ENCODE measurements at places on chromosomes 3 and 15.

- no peaks in the 10 kb centered on the region for H3K27me3 ChIP-seq
- DNase-seq, result no peak
- H3K36me3 ChIP-seq, result no peaks in the 10 kb centered on the region
- H3K4me1 ChIP-seq, result peaks cover 38% of the 10 kb centered on the region
Observed at GRCh38 chr3:36814066-36814717, 49.8 kb upstream of the DCLK3 start.

DNA sequence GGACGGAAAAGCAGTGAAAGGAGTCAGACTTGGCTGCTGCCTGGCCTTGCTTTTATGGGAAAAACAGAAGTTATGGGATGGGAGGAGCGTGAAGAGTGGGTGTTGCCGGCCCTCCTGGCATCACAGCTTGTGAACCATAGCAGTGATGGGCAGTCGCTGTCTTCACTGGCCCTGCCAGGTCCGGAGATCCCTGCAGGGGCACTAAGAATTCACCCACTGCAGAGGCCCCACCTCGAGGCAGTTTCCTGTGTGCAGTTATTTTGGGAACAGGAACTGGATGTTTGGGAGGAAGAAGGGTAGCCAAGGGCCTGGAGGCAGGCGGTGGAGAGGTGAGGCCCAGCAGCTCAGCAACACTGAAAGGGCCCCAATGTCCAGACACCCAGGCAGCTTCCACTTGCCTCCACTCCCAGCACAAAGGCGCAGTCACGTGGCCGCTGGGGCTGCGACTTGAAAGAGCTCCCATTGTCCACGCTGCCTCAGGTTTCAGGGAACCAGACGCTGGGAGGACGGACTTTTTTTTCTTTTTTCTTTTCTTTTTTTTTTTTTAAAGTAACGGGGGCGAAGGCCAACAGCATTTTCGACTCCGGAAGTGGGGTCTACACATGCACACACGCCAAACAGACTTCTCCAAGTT lies 255.6 kb downstream of the ZNF621 start:
- H3K4me3 ChIP-seq, result no peak overlapping the region
- no peak for DNase-seq
- H3K4me1 ChIP-seq, result no peaks in the 10 kb centered on the region
- H3K27me3 ChIP-seq, result no peaks in the 10 kb centered on the region
- H3K36me3 ChIP-seq, result no peaks in the 10 kb centered on the region

- H3K4me3 ChIP-seq, result no peak overlapping the region
- no peak for DNase-seq
- no peaks in the 10 kb centered on the region for H3K36me3 ChIP-seq
- no peaks in the 10 kb centered on the region for H3K4me1 ChIP-seq
- peaks cover 4% of the 10 kb centered on the region for H3K27me3 ChIP-seq
Observed at GRCh38 chr3:188060840-188061544, 93.0 kb upstream of the LPP start.

DNA sequence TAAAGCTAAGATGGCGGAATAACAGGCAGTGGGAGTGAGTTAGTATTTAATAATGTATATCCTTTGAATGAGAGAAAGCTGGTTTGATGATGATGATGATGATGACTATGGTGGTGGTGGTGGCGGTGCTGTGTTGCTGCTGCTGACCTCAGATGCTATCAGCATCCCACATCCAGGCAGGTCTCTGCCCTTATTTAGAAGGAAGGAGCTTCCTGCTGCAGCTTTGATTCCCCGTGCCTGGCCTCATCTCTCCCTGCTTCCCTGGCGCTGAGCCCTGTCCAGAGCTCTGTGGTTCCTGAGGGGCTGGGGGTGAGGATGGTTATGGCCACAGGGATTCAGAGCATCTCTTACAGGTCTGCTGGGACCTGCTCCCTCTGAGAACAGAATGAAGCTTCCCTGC lies 73.1 kb downstream of the RAB11A start:
- no peaks in the 10 kb centered on the region for H3K4me1 ChIP-seq
- no peaks in the 10 kb centered on the region for H3K27me3 ChIP-seq
- DNase-seq, result no peak
- H3K4me3 ChIP-seq, result no peak overlapping the region
- H3K27ac ChIP-seq, result no peak overlapping the region
- H3K36me3 ChIP-seq, result no peaks in the 10 kb centered on the region

DNA sequence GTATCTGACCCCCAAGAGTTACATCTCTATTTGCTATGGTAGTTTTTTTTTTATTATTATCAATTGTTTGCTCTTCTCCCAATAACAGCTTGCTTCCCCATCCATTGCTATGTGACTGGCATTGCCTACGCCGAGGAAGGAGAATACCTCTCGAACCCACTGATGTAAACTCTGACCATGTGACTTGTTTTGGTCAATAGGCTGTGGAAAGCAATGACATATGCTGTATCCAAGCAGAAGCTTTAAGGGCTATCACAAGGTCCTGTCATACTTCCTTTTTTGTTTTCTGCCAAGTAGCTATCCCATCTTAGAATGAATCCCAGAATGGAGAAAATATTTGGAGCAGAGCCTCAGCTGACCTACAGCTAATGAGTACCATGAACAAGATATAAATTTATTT lies 111.0 kb upstream of the FRMD4B start:
- H3K27ac ChIP-seq, result no peak overlapping the region
- H3K36me3 ChIP-seq, result no peaks in the 10 kb centered on the region
- peaks cover 6% of the 10 kb centered on the region for H3K4me1 ChIP-seq

DNA sequence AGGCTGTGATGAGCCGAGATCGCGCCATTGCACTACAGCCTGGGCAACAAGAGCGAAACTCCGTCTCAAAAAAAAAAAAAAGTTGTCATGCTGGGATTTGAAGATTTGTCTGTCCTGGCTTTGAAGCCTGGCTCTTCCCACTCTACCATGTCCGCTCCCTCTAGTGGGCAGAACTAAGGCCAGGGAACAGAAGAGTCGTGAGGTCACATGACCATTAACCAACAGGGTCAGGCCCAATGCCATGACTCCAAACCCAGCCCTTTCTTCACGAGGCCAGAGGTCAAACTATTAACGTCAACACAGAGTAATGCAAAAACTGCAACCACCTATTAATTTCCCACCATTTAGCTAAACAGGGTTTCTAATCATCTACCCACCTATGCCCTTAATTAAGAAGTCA lies 212.1 kb downstream of the ADAMTS17 start:
- no peak for DNase-seq
- H3K4me3 ChIP-seq, result no peak overlapping the region
- H3K36me3 ChIP-seq, result no peaks in the 10 kb centered on the region
- H3K27me3 ChIP-seq, result no peaks in the 10 kb centered on the region
- no peaks in the 10 kb centered on the region for H3K4me1 ChIP-seq

GRCh38 chr3:26799679-26800317 lies 177.2 kb downstream of the LRRC3B start:
- no peaks in the 10 kb centered on the region for H3K36me3 ChIP-seq
- no peak overlapping the region for H3K27ac ChIP-seq
- H3K4me3 ChIP-seq, result no peak overlapping the region
- DNase-seq, result no peak
- H3K4me1 ChIP-seq, result no peaks in the 10 kb centered on the region

GRCh38 chr15:53875139-53875538 lies 103.1 kb upstream of the UNC13C start:
- H3K27ac ChIP-seq, result no peak overlapping the region
- no peaks in the 10 kb centered on the region for H3K27me3 ChIP-seq
- H3K36me3 ChIP-seq, result no peaks in the 10 kb centered on the region
- no peaks in the 10 kb centered on the region for H3K4me1 ChIP-seq
- no peak for DNase-seq
- H3K4me3 ChIP-seq, result no peak overlapping the region

DNA sequence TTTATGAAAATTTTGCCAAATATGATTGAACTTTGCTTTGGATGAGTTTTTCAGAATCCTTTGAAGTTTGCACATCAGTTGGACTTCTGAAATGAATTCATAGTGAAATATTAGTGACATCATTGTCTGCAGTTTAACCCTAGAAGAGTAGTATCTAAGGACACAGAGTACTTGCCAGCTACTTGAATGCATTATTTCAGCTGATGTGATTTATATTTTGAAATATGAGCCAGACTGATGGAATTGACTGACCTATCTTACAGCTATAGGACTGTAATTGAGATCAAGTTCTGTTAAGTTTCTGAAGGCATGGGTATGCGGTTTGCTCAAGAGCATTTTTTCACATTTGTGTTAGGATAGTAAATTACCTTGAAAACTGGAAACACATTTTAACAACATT lies 51.2 kb downstream of the LYSMD4 start:
- no peaks in the 10 kb centered on the region for H3K4me1 ChIP-seq
- DNase-seq, result no peak
- peaks cover 51% of the 10 kb centered on the region for H3K36me3 ChIP-seq
- H3K27ac ChIP-seq, result peak overlapping the region; percentile 66
- H3K4me3 ChIP-seq, result no peak overlapping the region

DNA sequence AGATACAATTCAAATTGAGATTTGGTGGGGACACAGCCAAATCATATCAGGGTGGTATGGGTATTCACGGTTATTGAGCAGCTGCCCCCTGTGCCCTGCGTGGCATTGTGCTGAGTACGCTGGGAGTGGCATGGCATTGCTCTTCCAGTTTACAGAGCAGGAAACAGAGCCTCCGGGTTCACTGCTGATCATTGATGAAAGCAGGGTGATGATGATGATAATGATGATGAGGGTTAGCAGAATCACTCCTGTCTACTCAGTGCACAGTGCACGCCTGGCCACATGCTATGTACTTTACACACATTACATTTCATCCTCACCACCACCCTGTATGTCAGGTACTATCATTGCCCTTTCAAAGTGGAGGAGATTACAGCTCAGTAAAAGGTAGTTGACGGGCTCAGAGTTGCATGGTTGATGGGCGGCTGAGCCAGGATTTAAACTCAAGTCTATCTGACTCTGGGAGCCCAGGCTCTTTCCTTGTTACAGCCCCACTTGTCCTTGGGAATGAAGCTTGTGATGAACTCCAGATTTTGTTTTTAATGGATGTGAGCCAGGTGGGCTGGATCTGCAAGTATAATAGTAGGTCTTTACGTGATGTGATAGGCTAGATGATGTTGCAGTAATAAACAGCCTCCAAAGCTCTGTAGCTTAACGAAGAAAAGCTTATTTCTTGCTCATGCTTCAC lies 87.6 kb upstream of the MYZAP start:
- peak overlapping the region; percentile 95 for H3K27ac ChIP-seq
- peak; percentile 40 for DNase-seq
- peaks cover 85% of the 10 kb centered on the region for H3K4me1 ChIP-seq

DNA sequence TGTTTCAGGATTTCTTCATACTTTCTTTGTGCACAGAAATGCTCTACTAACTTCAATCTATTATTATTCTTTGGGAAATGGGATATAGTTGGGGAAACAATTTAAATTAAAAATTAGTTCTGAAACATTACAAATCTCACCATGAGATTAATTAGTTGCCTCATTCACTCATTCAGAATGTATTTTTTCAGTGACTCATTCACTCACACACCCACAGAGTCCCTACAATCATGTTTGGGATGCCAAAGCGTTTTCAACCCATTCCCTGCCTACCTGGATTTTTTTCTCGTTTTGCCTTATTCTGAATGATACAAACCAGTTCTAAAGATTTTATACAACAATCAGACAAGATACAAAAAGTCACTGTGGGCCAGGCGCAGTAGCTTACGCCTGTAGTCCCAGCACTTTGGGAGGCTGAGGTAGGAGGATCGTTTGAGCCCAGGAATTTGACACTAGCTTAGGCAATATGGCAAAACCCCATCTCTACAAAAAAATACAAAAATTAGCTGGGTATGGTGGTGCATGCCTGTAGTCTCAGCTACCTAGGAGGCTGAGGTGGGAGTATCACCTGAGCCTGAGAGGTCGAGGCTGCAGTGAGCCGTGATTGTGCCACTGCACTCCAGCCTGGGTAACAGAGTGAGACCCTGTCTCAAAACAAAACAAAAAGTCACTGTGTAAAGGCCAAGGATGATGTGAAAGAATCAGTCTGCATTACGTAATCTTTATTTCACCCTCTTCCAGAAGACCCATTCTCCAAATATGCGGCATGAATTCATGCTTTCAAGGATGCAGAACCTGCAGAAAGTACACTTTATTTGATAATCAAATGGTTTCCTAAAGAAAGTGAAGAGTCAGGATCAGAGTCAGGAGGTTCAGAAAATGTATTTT lies 34.8 kb upstream of the ARHGEF3 start:
- H3K27ac ChIP-seq, result no peak overlapping the region
- no peak overlapping the region for H3K4me3 ChIP-seq
- no peaks in the 10 kb centered on the region for H3K36me3 ChIP-seq
- H3K4me1 ChIP-seq, result no peaks in the 10 kb centered on the region
- no peaks in the 10 kb centered on the region for H3K27me3 ChIP-seq

DNA sequence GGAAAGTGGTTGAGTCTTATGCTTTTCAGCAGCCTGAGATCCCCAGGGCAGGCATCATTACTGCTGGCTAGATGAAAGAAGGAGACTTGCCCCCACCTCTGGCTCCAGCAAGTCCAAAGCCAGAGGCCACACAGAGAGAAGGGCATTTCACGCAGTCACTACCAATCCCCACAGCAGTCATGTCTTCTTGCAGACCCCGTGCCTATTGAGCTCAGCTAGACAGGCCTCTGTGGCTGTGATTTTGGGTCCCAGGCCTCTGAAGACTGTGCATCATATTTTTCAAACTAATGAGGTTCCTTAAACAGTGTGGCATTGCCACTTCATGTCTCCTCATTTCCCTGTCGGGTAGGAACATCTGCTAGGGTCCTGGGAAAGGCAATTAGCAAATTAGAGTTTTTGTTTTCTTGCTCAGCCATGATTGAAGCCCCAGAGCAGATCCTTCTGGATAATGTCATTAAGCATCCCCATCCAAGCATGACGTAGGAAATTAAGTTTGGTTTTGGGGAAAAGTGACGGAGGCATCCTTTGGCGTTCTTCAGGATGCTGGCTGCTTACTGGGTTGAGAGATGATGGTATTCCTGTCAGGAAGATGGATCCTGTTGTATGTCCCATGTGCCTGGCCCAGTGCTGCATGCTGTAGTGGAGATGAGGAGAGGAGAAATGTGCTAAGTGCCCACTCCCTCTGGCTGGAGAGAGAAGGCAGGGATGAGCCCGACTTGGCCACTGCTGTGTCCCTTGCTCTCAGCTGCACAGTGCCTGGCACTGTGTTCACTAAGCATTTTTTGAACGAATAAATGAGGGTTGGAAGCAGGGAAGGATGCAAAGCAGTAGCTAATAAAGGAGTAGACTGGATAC lies 7.0 kb downstream of the SPSB4 start:
- H3K36me3 ChIP-seq, result no peaks in the 10 kb centered on the region
- no peak for DNase-seq
- H3K4me3 ChIP-seq, result no peak overlapping the region
- H3K4me1 ChIP-seq, result peaks cover 50% of the 10 kb centered on the region
- H3K27ac ChIP-seq, result peak overlapping the region; percentile 88

- H3K4me1 ChIP-seq, result no peaks in the 10 kb centered on the region
- no peak for DNase-seq
- H3K27ac ChIP-seq, result no peak overlapping the region
- no peaks in the 10 kb centered on the region for H3K36me3 ChIP-seq
- H3K27me3 ChIP-seq, result no peaks in the 10 kb centered on the region
- H3K4me3 ChIP-seq, result no peak overlapping the region
Observed at GRCh38 chr3:110940055-110940454, 131.6 kb upstream of the NECTIN3 start.
